ENCODE measurements at places on chromosomes 3 and 15.

- no peak for DNase-seq
These were observed 9.6 kb downstream of the EMC3 start for GRCh38 chr3:9976721-9977709.

GRCh38 chr15:38216763-38217162 is 35.9 kb upstream of the SPRED1 start:
- DNase-seq: no peak

DNA sequence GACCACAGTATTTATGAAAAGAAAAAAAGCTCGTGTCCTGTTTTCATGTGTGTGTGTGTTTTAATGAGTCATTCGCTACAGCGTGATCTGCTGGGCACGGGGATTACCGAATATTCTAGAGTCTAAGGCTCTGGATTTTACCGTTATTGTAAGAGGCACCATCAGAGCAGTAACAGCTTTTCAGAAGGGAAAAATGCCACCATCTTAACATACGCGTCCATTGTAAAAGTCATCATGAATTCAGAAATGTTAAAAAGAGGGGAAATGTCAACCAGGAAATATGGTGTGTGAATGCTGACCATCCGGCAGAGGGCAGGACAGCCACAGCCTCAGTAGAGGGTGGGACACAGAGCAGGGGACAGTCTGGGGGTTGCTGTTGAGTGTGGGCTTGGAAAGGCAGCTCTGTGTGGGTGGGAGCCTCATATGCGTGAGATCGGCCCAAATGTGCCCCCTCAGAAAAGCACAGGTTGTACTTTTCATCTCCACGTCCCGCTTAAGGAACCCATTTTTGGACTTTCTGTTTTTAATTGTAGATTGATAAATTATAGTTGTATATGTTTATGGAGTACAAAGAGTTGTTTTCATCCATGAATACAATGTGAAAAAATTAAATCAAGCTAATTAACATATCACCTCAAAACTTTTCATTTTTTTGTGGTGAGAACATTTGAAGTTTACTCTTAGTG is 69.6 kb downstream of the ASB7 start:
- DNase-seq: peak; percentile 53

DNA sequence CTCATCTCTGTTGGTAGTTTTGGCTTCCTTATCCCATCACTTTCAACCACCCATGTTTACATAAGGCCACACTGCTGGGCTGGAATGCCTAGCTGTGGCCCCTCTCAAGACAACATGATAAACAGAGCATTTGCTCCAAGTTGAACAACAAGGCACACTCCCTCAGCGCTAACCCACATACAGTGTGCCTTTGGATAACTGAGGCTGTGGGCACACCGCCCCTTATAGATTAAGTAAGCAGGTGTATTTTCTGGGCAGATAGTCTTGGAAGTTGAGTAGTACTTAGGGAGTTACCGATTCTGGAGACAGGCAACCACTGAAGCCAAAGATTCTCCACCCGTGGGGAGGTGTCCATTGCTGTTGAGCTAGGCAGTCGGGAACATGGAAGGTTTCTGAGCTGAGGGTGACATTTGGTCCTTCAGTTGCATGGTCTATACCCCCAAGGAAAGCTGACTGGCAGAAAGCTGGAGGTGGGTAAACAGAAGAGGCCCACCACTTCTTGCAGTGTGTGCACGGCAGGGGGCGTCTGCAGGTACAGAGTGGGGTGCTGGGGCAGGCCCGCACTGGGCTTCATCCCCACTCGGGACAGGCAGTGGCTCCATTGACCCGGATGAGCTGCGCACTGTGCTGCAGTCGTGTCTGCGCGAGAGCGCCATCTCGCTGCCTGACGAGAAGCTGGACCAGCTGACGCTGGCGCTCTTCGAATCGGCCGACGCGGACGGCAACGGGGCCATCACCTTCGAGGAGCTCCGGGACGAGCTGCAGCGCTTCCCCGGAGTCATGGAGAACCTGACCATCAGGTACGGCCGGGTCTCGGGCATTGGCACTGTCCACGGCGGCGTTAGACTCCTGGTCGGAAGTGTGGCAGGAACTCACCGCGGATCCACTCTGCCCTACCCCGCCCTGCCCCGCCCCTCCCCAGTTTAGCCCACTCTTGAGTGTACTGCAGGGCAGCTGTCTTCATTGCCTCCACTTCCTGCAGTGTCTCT is 16.8 kb downstream of the NOX5 start:
- DNase-seq: peak; percentile 77

- no peak for DNase-seq
These were observed 700.6 kb upstream of the GOLIM4 start for GRCh38 chr3:168796339-168796738.

GRCh38 chr3:113079218-113079961 is 88.6 kb downstream of the GTPBP8 start:
- no peak for DNase-seq

DNA sequence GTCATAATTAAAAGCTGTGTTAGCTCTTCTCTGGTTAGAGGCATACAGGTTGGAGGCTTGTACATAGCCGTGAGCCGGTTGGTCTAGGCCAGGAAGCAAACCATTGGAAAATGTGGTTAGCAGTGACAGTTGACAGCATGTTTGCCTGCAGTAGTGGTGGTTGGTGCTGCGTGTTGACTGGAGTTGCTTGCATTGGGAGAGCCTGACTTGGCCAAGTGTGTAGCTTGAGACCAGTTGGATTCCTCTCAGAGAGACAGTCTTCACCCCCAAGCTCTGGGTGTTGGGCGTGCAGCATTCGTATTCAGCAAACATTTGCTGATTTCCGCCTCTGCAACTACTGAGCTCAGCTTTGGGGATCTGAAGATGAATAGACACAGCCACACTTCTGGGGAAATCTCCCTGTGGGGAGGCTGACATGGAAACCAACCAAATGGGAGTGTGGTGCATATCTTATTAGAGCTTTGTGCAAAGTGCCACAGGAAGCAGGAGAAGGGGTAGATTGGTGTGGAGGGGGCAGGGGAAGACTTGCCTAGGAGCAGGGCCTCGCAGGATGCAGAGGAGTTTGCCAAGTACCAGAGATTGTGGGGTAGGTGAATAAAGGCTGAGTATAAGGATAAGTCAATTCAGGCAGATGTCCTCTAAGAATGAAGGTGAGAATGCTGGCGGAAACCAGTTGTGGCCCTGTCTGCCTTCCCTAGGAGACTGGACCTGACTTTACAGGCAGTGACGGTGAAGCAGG is 83.5 kb downstream of the IGF1R start:
- no peak for DNase-seq

DNA sequence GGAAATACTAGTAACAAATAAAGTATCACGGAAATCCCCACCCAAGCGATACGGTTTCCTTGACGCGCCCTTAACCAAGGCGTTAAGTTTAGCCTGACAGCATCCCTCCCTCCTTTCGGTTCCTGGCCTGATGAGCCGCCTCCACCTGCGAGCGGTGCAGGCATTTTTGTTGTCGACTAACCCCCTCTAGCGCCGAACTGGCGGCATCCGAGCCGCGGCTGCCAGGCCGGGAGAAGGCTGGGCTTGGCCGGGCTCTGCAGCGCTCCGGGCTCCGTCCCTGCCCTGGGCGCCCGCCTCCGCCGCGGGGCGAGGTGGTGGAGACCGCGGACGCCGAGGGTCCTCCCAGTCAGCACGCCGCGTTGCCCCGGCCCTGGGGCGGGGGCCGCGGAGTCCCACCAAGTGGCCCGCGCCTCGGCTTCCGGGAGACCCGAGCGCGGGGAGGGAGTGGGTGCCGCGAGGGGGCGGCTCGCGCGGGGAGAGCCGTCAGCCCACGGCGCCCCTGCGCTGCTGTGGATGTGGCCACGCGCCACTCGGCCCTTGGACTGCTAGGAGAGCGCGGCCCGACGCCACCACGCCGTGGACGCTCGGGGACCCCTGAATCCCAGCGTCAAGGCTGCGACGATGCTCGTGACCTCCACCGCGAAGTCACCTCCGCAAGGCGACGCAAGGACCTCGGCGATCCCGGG is 1.1 kb upstream of the EPHA6 start:
- peak; percentile 90 for DNase-seq

GRCh38 chr3:158936530-158937113 is 134.8 kb downstream of the MFSD1 start:
- peak; percentile 12 for DNase-seq

DNA sequence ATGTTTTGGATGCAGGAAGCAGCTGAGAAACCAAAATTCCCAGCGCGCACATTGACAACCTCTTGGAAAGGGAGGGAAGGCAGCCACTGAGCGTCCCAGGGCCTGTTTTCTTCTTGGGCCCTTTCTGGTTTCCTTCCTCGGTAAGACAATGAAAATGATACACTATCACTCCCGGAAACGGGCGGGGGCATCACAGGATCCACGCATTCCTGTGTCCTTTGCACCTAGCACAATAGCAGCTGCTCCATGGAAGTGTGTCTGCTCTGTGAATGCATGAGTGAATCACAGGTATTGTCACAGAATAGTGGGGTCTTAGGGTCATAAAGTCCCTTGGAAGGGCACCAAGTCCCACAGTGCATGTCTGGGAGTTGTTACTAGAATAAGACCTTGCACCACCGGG is 6.3 kb upstream of the ITPKA start:
- DNase-seq: no peak

- no peak for DNase-seq
These were observed 2.3 kb downstream of the SQOR start for GRCh38 chr15:45637141-45637540.

GRCh38 chr3:134350861-134351311 is 23.4 kb downstream of the AMOTL2 start:
- no peak for DNase-seq

GRCh38 chr15:42035435-42035761 is 14.6 kb upstream of the PLA2G4E start:
- DNase-seq: no peak

- DNase-seq: no peak
These were observed 15.3 kb upstream of the TGM5 start for GRCh38 chr15:43281926-43282602.

DNA sequence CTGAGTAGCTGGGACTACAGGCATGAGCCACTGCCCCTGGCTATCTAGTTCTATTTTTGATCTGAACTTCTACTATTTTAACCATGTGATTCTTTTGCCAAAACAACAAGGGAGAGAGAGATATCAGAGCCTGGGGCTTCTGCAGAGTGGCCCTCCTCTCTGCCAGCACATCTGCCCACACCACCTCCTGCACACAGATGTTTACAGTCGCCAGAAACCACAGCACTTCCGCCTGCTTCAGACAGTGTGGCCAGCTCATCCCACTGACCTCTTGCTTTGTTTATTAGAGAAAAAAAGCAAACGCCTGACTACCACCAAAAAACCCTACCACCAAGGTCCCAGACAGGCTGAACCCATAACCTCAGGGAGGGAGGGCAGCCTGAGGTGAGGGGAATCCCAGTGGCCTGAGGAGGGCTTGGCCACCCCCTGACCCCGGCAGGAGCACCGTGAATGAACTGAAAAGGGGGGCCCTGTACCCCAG is 85.9 kb upstream of the ABHD2 start:
- no peak for DNase-seq

DNA sequence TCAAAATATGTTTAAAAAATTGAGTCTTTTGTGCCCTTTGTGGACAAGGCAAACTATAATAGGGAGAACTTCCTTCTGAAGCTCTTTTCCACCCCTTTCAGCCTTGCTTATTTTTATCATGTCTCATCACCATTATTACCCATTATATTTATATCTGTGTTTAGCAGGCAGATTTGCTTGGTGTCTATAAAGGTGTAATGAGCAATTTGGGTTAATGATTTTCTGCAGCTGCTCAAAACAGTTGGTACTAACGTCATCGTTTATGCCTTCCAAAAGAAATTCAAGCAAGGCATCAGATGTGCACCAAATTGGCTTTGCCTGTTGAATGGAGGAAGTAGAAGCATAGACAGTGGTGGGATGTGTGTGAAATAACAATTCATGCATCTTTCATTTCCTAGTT is 483.7 kb upstream of the SGO1 start:
- DNase-seq: no peak

DNA sequence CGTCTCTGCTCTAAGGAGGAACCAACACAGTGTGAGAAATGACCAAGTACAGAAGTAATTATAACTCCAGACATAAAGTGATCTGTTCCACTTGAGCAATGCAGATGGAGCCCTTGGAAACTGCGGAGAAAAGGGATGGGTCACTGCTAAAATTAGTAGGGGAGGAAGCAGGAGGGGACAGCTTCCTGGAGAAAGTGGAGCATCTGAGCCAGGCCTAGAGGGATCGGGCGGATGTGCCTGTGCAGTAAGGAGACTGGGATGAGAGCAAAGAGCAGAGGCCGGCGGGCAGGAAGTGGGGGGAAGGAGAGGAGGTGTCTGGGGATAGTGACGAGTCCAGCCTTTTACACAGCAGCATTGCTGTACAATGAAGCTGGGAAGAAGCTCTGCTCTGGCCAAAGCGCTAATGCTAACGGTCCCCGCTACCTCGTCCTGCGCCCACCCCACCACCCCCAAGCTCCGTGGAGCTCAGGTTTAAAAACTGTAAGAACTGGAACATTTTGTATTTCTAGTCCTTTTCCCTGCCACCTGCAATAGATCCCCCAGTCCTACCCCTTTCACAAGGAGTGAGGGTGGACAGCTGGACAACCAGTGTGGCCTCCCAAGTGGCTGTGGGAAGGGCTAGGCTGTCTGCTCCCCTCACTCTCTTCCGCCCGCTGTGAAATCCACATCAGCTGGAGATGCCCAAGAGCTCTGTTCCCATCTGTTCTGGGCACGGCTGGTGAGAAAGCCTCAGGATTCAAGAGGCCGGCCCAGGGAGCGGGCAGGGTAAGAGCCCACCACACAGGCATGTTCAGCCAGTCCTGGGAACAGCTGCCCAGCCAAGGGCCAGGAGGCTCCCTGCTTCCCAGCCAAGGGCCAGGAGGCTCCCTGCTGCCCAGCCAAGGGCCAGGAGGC is 53.0 kb upstream of the HES1 start:
- DNase-seq: no peak

DNA sequence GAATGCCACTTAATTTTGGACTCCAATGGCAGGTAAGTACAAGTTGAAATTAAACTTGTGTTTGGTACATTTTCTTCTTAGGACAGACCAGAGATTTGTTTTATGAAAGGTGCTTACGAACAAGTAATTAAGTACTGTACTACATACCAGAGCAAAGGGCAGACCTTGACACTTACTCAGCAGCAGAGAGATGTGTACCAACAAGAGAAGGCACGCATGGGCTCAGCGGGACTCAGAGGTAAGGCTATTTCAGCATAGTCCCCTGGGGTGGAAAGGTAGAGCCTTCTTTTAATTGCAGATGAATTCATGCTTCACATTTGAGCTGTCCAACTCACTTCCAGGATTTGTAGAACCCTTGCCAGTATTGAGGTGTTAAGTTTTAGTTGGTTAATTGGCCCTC is 51.4 kb downstream of the ASTE1 start:
- DNase-seq: no peak

DNA sequence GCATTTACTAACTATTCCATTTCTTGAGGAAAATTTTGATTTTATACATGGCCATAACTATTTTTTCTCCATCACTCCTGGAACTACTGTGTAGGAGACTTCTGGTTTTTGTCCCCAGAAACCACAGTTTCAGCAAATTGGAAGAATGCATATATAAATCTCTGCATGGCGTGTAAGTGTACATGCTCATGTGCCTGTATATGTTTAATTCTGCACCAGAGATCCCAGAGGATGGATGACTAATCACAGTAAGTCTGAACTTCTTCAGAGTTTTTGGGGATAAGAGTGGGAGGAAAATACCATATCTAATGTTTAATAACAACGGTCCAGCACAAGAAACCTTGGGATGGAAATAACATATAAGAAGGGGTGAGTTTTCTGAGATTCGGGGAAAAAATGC is 10.9 kb upstream of the COL6A6 start:
- no peak for DNase-seq
